ENCODE measurements at places on chromosomes 1 and 21.

DNA sequence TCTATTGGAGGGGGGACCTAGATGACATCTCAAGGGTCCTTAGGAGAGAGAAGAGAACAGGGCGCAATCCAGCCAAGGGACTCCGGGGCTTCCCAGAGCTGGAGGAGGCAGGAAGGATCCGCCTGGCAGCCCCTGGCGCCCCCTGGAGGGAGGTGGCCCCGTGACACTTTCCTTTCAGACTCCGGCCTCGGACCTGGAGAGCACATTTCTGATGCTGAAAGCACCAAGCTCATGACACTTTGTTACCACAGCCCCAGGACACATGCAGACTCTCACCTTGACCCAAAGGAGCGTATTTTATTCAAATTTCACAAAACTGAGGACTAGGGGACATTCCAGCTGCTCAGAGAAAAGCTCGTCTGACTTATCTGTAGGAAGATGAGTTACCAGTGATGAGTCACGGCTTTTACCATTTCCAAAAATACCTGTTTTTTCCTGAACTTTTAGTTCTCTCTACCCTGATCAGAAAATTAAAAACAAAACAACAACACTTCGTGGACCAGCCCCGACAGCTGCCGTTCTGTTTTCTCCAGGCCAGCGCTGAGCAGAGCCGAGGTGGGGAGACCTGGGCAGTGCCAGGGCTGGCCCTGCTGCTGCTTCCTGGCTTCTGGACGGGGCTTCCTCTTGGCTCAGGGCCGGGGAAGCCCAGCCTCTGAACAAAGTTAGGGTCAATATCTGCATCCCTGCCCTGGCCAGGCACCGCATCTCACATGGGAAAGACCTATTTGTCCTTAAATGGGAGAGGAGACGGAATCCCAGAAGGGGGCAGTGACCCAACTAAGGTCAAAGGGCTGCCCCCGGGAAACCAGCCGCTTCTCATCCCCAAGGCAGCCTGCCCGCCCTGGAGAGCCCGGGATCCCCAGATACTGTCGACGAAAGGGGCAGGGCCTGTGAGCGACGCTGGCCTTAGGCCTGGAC, 21.6 kb upstream of the POFUT2 start:
- no peak for DNase-seq

GRCh38 chr1:52693843-52694242, 4.3 kb downstream of the COA7 start:
- DNase-seq = no peak

DNA sequence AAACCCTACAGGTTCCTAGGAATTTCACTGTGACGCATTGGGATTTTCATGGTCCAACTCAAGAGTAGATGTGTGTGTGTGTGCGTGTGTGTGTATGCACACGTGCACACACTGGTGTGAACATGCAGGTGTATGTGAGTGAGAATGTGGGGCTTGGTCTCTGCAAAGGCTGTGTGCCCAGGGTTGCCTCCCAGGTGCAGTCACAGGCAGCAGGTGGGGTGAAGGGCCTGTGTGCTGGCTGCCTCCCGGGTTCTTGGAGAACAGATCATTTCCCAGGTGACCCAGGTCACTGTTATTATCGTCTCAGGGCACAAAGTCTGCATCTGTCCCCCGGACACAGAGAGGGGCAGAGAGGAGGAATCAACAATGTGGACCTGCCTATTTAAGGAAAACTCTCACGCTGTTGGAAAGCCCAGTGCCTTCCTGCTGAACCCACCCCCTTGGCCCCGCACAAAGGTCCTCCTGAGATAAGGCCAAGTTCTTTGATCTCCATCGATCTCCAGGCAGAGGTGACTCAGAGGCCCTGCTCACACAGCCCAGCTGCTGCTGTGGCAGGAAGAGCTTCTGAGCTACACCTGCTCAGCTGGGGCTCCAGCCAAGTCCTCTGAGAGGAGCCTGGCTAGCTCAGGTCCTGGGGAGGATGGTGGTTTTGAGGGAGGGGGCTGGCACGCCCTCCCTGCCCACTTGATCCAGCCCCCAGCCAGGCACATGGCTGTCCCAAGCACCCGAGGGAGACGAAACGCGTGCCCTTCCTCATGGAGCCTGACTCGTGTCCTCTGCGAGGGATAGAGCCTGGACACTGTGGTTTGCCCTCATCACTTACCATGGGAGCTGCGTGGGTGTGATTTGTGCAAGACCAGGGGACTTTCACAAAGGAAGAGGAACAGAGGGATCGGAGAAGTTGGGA, 134.0 kb upstream of the ARHGEF16 start:
- DNase-seq = no peak

- no peak for DNase-seq
These were observed 8.8 kb downstream of the NOL9 start for GRCh38 chr1:6545276-6546112.

- no peak for DNase-seq
These were observed 495 bp upstream of the NTRK1 start for GRCh38 chr1:156860113-156860627.

DNA sequence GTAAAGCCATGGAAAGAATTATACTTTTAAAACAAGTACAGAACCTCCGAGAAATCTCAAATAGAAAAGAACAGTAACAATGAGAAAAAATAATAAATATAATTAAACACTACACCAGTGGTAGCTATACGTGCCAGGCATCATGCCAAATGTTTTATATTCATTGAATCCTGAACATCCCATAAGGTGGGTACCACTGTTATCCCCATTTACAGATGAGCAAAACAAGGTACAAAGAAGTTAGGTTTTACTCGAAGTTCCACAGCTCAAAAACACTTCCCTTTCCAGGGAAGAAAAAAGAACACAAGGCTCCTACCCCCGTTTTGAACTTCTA, 33.4 kb downstream of the JAK1 start:
- DNase-seq = no peak

- no peak for DNase-seq
These were observed 6.5 kb downstream of the TDRKH start for GRCh38 chr1:151783796-151784195.

GRCh38 chr1:221246628-221247415, 367.6 kb downstream of the HLX start:
- DNase-seq = no peak

- DNase-seq = no peak
These were observed 16.0 kb upstream of the PDE9A start for GRCh38 chr21:42637267-42638041.

- DNase-seq = no peak
These were observed 10.6 kb upstream of the OR2T33 start for GRCh38 chr1:248288391-248288790.

GRCh38 chr1:205068001-205068400, 16.3 kb downstream of the TMEM81 start:
- no peak for DNase-seq

DNA sequence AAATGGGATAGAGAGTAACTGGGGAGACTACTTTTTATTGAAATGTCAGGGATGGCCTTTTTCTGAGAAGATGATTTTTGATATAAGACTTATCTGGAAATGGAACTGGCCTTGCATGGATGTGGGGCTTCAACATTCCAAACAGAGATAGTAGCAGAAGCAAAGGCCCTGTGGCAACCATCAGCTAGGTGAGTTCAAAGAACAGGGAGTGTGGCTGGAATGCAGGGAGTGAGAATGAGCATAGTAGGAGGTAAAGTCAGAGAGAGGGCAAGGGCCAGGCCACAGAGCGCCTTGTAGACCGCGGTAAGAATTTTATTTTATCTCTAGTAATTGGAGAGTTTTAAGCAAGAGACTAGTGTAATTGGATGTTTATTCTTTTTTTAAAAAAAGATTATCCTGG, 227.0 kb upstream of the B3GALT2 start:
- DNase-seq = no peak

GRCh38 chr21:42425591-42425990, 21.9 kb downstream of the UBASH3A start:
- DNase-seq = no peak

DNA sequence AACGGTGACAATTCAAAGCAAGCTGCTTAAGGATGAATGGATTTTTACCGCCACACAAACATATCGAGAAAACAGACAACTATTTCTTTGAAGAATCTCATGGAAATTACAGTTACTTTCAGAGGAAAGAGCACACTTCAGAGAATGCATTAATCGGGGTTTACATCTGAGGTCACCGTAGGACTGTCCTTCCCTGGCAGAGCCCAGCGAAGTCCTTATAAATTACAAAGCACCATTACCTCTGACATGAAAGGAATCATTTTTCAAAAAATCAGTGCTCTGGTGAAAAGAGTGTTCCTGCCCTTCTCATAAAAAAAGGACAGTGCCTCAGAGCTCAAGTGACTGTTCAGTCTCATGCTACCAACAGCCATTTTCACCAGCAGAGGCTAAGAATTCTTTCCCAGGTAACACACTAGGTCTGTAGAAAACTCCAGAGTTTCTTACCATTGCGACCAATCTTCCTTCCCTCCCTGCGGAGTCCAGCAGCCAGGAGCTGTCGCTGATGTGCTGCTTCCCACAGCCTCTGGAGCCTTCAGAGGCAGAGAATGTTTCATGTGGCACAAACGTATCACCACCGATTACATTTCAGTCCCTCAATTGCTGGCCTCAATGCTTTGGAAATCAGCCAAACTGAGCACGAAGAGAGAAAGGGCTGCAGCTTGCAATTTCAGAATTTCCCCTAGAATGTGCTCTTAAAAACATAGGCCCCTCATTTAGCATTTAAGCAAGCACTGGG, 75.4 kb downstream of the PLD5 start:
- no peak for DNase-seq

DNA sequence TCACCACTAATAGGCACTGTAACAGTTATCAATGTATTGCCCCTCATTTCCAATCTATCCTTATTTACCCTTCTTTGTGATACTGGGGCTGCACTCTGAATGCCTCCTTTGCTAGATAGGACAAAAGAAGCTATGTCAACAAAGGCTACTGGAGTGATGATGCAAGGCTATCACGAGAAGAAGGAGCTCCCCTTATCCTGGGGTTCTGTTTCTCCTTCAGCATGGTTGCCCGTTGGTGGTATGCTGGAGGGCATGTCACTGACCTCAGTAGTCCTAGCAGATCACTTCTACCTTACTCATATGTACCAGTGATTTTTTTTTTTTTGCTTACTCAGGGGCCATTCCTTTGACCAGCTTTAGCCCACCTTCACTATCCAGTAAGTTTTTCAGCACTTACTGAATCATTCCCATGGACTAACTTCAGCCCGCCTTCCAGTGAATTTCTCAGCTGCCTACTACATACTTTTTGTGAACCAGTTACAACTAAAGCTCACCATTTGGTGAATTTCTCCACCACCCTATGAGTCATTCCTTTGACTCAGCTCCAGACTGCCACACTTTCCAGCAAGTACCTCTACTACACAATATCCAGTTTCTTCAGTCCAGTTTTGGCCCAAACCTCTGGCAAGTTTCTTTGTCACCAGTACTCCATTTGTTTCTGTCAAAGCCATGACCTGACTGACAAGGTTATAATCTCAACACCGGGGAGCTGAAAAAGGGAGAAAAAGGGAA, 944.5 kb downstream of the KCNT2 start:
- DNase-seq = no peak

DNA sequence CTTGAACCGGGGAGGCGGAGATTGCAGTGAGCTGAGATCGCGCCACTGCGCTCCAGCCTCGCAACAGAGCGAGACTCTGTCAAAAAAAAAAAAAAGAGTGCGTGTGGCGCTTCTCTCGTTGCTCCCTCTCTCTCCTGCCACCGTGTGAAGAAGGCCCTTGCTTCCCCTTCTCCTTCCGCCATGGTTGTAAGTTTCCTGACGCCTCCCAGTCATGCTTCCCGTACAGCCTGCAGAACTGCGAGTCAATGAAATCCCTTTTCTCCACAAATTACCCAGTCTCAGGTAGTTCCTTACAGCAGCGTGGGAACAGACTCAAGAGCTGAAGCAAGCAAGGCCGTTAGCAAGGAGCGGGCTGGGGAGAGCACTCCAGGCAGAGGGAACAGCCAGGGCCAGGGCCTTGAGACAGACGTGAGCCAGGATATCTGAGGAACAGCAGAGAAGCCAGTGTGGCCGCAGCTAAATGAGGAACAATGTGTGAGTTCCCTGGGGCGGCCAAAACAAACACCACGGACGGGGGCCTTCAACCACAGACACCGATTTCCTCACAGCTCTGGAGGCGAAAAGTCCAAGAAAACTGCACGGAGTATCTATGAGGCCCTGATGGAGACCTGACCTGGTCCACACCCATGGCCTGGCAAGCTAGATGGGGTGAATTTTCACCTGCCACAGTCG, 54.2 kb upstream of the ETS2 start:
- no peak for DNase-seq

- DNase-seq = no peak
These were observed 1222.1 kb upstream of the NCAM2 start for GRCh38 chr21:19776076-19776475.

DNA sequence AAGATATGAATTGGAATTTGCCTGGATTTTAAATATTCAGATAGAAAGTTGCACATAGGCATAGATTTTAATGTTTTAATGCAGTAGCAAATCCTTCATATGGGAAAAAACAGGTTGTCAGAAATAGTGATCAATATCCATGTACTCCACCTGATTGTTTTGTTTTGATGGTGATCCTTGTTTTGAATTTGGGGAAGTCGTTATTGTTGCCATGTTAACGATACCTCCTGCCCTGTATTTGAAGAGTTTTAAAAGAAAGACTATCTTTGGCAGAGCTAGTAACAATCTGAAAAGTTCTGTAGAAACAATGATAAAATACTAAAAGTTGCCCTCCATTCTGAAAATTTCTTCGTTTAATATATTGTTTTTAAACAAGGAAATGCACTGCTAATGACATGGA, 1.1 kb downstream of the CEP350 start:
- DNase-seq = no peak

DNA sequence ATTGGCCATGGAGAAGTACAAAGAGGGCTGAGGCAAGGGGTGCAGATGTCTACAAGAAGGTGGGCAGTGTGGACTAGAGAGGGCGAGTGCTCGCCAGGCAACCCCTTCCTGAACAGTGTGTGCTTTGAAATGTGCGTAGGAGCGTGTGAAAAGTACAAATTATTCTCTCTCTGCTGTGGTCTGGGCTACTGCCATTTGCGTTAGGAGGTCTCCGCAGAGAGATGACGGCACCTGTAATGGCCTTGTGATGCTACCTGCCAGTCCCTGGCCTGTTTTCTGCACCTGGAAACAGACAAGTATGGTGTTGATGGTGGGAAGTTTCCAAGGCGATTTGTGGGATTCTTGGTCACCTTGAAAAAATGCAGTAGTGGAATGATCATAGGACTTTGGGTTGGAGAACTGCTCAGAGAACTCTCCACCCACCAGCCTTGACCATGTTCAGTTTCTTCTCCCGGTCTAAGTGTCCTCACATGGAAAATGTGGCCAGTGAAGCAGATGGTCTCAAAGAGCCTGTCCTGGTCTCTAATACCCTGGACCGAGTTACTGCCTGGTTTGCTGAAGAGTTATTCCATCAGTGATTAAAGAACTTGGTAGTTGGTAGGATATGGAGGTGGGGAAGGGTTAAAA, 74.5 kb downstream of the MRPS6 start:
- DNase-seq = no peak

Measured in GOT3 (cell line).